ENCODE measurements at places on chromosomes 6 and 20. TPM values are rescaled to one million over a fixed set of nuclear protein-coding genes. Genes with fewer than 3 reads are reported as not detected.

Gene HLA-E
- total RNA-seq, result 126 TPM

DNA sequence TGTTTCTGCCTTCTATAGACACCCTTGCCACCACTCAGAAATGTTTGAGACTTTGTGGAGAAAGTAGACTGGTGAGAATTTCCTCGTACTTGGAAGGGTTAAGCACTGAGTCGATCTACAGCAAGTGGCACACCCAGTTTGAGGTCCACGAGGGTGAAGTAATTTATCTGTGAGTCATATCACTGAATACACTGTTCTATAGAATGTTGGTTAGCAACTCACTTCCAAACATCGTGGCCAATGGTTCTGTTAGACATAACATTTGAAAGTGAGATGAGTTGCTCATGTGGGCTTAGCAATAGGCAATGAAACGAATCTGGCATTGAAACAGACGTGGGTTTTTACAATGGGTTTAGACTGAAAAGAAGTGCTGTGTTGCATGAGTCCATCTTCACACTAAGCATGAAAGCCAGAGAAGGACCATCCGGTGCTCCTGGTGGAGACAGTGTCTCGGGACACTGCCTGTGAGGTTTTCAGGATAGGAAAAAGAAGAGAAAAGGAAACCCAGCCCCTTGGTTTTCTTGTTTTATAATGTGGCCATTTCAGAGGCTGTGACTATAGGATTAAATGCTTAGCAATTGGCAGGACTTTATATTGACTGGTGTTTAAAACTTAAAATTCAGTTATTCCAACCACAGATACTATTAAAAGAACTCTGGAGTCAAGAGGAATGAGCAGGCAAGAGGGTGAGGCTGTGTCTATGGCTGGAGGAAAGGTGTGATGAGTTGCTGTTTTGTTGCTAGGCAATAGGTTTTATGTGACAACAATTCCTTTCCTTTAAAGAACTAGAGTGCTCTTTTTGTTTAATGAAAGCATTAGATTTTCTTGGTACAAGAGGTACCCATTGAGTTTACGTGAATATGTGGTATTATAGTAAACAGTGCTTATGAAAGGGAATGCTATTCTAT is 31.0 kb upstream of the EZR start:
- DNase-seq, result no peak

DNA sequence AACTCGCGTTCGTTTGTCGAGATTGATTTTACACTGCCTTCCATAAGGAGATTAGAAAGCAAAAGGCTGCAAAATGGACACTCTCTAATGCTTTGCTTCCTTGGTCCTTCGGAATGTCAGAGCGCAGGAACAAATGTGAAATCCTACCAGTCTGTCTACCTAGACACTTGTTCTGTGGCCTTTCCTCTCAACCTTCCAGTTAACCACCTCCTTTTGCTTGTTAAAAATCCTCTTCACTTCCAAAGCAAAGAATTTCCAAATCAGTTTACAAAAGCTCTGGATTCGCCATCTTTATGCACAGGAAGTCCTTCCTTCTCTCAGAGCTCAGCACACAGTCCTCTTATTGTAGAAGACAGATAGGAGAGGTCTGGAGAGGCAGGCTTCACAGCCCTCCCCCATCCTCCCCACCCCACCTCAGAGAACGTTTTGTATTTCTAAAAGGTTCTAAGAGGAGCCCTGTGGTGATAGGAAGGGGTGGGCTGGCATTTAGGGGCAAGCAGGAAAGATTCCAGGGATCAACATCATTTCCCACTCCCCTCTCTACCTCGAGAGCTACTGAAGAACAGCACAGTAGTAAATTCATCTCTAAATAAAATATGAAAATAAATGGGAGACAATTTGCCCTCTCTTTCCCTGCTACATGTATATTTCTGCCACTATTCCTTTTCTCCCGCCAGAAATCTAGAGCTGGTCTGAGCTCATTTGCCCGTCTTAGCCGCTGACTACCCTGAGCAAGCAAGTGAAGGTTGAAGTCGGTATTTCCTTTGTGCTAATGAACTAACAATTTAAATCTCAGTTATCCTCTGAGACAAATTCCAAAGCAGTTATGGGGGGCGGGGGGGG is 18.9 kb downstream of the TFAP2A start:
- no peak for DNase-seq

GRCh38 chr20:33119725-33120720 is 40.6 kb downstream of the BPIFB4 start:
- no peak for DNase-seq

- no peak for DNase-seq
Observed at GRCh38 chr6:89267918-89268317, 47.2 kb downstream of the GABRR2 start.

- no peak for DNase-seq
Observed at GRCh38 chr6:68911334-68911733, 276.3 kb downstream of the ADGRB3 start.

- DNase-seq, result no peak
Observed at GRCh38 chr6:163585932-163586437, 171.5 kb downstream of the QKI start.

DNA sequence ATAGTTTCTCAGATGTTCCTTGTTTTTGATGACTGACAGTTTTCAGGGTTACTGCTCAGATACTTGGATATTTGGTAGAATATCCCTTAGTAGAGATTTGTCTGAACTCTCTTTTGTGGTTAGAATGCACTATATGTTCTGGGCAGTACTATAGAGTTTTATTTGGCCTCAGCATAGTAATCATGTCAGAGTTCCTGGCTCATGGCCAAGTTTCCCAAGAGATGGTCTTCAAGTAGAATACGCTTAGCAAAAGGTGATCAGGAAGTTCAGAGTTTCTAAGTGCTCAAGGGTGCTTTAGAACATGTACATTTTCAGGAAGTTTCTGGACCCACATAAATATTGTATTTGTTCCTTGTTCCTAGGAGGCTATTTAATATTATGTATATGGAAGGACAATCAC is 1209.7 kb upstream of the GJE1 start:
- DNase-seq, result no peak

DNA sequence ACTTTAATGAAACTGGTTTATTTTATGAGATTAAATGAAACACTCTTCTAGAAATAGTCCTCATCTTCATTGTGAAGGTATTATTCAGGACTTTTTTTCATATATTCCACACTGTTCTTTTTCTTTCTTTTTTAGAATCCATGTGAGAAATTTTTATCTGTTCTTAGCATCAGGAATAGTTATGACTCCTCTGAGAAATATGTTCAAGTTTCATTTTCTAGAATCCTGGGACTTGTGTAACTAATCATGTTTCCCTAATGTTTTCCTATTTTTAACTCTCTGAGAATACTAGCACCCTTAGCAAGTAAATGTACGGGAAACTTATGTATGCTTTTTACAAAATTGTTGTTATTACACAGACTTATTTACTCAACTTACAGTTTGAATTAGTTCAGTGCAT is 407.8 kb downstream of the CBLN4 start:
- no peak for DNase-seq

GRCh38 chr6:19781269-19781668 is 55.9 kb upstream of the ID4 start:
- no peak for DNase-seq

DNA sequence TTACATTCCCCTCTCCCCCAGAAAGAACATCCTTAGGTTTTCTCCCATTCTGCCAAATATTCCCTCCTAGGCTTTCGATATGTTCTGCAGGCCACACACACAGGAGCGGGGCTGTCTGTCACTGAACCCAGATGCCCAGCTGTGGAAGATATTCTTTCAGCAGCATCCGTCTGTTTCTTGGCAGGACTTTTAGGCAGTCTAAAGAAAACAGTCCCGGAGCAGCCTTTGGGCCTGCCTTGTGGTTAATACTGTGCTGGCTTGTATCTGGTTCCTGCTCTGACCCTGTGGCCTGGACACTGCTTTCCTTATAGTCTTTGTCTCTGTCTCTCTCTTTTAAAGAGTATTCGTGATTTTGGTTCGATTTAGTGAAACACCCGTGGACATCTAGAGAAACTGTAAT is 94.6 kb upstream of the SUPT3H start:
- no peak for DNase-seq

DNA sequence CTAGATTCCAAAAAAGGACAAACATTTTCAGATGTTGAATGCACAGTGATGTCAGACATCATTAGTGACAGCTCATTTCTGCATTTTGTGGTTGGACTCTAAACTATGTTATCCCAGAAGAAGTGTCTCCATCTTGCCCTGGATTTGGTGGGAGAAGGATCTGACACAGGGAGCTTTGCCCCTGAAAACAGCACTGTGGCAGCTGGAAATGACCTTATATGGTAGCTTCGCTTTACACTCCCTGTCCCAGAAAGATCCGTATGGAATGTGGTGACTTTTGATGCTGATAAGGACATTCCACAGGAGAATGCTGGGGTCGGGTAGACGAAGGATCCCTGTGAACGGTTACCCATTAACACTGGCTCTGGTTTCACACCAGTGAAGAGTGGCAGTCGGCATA is 87.2 kb upstream of the EDN1 start:
- DNase-seq, result no peak

GRCh38 chr6:63663147-63663955 is 27.7 kb downstream of the PHF3 start:
- no peak for DNase-seq

Gene MLIP
- 319 TPM for total RNA-seq

- no peak for DNase-seq
Observed at GRCh38 chr20:35200267-35200666, 26.2 kb upstream of the MMP24 start.

Gene TPD52L2
- total RNA-seq, result 72.0 TPM

GRCh38 chr6:37906121-37906520 is 86.6 kb downstream of the ZFAND3 start:
- DNase-seq, result no peak

DNA sequence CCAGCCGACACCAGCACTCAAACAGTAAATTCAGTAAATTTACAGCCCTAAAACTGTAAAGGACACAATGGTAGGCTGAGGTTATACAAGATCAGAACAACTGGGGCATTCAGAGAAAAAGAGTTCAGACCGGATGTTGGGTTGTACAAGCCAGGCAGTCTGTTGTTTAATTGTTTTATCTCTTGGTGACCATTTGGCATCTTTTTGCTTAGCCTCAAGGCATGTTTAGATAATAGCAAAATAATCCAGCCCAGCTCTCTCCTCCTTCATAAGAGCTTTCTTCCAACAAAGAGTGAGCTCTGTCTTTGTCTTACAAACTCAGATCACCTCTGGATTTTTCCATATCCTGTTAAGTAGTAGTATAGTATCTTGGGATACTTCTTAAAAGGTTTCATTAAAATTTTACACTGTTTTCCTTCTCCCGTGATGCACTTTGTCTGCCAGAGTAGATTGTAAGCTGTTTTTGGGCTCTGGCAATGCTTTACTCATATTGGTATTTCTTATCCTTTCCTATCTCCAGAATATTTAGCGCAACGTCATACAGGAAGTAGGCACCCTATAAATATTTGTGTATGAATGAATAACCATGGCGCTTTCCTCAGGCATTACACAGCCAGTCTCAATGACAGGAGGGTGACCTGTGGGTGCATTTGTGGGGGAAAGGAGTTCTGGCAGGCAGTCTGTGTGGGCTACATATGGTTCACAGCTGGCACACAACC is 35.6 kb upstream of the TRAM2 start:
- no peak for DNase-seq

DNA sequence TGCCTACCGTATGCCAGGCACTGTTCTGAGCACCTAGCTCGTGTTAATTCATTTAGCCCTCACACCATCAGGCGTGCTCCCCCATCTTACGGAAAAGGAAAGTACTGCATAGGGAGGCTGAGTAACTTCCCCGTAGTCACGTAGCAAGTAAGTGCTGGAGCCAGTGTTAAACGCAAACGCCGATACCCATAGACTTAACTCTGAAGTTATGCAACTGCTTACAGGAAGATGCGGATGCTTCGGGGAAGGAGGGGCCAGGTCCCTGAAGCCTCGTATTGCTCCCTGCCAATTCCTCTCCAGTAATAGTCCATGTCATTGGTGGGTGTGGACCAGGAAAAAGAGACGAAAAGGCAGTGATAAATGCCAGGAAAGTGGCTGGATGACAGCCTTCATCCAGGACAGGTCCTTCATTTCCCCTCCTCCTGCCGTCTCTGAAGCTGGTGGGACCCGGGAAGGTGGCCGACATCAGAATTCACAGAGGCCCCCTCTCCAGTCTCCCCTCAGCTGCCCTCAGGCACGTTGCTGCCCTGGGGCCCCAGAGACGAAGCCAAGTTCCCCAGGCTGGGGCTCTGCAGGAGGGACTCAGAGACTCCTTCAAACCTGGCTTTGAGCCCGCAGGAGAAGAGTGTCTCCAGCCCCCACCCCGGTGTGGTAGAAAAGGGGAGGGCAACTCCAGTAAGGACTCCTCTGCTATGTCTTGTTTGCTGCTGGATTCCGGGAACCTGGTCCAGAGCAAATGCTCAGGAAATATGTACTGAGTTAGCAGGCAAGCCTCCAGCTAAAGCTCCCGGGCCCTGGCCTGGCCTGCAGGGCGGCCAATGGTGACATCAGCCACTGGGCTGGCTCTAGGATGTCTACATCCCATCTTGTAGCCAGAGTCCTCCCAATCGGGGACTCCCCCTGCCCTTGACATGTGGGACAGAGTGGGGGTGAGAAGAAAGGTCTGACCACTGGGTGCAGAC is 37.8 kb downstream of the RAB44 start:
- peak; percentile 92 for DNase-seq

Gene IPCEF1
- total RNA-seq, result 5.0 TPM

- no peak for DNase-seq
Observed at GRCh38 chr20:18638768-18639167, 50.9 kb downstream of the DTD1 start.

- peak; percentile 58 for DNase-seq
Observed at GRCh38 chr20:63700199-63701050, 4.0 kb downstream of the TNFRSF6B start.

- peak; percentile 65 for DNase-seq
Observed at GRCh38 chr6:170023620-170024521, 267.0 kb downstream of the DLL1 start.

Gene BEND6
- total RNA-seq, result 1.5 TPM

DNA sequence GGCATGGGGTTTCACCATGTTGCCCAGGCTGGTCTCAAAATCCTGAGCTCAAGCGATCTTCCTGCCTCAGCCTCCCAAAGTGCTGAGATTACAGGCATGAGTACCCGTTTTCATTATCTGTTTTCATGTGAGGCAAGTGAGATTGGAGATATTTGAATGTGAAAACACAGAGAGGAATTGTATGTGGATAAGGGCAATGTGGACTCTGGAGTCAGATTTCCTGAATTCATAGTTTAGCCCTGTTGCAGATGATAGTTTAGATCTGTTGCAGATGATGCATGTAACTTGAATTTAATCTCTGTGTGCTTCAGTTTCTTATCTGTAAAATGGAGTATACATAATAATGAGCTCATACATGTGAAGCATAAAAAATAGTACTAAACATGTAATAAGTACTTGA is 3.7 kb downstream of the SMPDL3A start:
- DNase-seq, result no peak

DNA sequence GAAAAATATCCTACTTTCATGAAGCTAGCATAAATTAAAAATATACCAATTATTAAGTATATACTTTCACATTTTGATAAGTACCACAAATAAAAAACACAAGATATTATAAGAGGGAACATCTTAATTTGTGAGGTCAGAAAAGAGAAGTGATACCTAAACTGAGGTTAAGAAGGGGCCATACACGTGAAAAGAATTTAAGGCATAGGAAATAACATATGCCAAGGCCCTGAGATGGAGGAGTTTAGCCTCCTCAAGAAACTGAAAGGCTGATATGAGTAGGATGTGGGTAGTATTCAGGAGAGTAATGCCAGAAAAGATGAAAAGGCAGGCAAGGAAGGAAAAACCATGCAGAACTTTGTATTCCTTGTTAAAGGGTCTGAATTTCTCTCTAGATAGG is 116.6 kb upstream of the HTR1E start:
- DNase-seq, result no peak

- no peak for DNase-seq
Observed at GRCh38 chr20:51424270-51425117, 118.0 kb downstream of the NFATC2 start.
